ENCODE measurements at places on chromosomes 4 and X.

GRCh38 chr4:73223258-73223650 lies 35.3 kb downstream of the ANKRD17 start:
- DNase-seq = no peak

DNA sequence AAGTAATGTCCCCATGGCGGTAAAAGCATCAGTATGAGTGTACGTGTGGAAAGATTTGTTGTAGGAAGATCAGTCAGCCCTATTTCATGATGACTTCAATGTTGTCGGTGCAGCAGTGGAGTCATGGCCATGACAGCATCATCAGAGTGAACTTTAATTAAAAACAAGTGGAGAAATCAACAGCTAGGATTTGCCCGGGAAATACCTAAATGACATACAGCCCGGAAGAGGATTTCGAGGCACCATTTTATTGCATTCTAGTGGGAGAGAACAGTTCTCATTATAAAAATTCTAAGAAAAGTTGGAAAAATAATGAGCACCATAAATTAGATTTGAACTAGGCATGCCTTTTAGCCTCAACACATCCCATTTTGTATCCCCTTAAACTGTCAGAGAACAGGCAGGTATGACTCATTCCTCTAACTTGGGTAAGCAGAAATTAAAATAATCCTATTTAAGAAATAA lies 170.1 kb downstream of the SHROOM3 start:
- no peak for DNase-seq

DNA sequence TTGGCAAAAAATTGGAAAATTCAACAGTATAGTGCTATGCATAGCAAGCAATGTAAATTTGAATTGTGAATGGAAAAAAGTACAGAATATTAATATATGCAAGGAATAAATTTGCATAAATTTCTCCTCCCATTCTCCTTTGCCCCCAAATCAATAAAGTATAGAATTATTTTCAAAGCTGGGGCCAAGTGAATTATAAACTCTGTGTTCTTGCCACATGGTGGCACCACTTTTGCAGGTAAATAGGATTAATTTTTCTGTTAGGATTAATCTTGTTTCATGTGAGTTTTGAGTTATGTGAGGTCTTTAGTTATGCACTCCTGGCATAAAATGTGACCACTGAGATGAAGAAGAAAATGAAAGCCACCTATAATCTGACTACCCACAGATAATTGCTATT lies 19.9 kb downstream of the COPS4 start:
- DNase-seq = no peak

DNA sequence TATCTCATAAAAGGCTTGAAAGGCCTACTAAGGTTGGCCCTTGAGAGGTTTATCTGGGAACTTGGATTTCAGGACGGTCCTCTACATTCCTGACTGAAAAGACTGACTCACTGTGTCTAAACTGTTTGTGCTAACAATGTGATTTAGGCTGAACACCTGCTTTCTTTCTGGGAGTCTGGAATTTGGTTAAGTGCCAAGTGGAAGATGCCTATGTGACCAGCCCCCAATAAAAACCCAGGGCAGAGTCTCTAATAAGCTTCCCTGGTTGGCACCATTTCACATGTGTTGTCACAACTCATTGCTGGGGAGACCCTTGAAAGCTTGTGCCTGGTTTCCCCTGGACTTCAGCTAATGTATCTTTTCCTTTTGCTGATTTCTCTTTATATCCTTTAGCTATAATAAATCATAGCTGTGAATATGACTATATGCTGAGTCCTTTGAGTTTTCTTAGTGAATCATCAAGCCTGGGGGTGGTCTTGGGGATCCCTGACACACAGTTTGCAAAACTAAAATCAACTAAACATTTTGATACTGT lies 55.1 kb downstream of the GPR82 start:
- no peak for DNase-seq

GRCh38 chrX:11474576-11474975 lies 181.4 kb downstream of the AMELX start:
- no peak for DNase-seq

Data from NCI-H1694 (cell line).